ENCODE measurements at places on chromosomes 6 and 20.

- DNase-seq: no peak
These were observed 21.2 kb downstream of the POM121L2 start for GRCh38 chr6:27290850-27291208.

DNA sequence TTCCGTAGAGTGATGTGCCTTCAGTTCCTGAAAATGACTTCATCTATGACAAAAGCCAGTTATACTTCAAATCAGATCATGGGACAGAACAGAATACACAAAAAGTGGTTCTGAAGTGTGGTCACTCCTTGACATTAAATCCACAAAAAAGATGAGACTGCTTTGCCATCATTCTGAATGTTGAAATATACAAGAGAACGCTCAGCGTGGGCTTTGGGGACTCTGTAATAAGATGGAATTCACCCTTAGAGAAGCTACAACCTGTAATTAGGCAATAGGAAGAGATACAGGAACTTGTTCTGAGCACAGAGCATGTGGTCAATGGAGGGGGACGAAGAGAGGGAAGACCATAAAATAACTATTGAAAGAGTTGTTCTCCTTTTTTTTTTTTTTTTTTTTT is 184.3 kb downstream of the CARMIL1 start:
- no peak for DNase-seq

DNA sequence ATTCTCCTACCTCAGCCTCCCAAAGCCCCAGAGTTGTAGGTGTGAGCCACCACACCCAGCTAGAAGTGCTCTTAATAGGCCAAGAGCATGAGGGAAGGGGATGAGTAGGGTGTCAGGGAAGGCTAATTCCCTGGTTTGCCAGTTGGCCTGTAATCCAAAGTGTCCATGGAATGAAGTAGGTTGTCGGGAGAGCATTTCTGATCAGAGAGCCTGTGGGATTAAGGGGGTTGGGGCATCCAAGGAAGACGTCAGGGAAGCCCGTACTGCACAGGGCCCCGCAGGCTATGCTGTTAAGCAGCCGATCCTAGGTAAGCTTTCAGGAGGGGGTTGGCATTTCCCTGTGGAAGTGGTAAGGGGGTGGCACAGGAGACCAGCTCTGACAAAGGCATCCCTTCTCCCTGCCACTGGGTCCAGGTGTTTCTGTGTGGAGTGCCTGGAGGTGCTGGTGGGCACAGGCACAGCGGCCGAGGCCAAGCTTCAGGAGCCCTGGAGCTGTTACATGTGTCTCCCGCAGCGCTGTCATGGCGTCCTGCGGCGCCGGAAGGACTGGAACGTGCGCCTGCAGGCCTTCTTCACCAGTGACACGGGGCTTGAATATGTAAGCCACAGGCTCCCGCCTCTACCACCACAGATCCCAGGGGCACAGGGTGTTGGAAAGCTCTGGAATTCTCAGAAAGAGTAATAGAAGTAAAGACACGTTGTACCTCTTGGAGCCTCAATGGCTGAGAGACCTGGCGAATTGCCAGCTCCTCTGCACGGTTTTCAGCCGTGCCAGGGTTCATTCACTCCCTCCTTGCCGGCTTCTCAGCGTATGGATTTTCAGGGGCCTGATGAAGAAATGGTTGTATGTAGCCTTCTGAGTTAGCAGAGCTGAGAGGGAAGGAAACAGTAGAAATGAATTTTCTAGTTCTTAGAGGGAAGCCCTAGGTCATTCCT is 21.4 kb upstream of the MAPRE1 start:
- DNase-seq: no peak

- no peak for DNase-seq
These were observed 112.0 kb upstream of the CARMIL1 start for GRCh38 chr6:25166955-25167748.

GRCh38 chr6:23532227-23532626 is 593.8 kb upstream of the NRSN1 start:
- DNase-seq: no peak

GRCh38 chr6:106161893-106162292 is 75.8 kb downstream of the PRDM1 start:
- DNase-seq: no peak

GRCh38 chr20:31712564-31713311 is 9.9 kb downstream of the BCL2L1 start:
- no peak for DNase-seq

- no peak for DNase-seq
These were observed 605 bp downstream of the CDC5L start for GRCh38 chr6:44388135-44388487.

All from T-helper 2 cell (primary cell).